ENCODE measurements at places on chromosomes 1 and 21. TPM values are rescaled to one million over a fixed set of nuclear protein-coding genes. Genes with fewer than 3 reads are reported as not detected.
A peak's percentile ranks its signal among the peaks of the same experiment; 100 is the strongest.

TEX35 gene
- not detected for total RNA-seq

DNA sequence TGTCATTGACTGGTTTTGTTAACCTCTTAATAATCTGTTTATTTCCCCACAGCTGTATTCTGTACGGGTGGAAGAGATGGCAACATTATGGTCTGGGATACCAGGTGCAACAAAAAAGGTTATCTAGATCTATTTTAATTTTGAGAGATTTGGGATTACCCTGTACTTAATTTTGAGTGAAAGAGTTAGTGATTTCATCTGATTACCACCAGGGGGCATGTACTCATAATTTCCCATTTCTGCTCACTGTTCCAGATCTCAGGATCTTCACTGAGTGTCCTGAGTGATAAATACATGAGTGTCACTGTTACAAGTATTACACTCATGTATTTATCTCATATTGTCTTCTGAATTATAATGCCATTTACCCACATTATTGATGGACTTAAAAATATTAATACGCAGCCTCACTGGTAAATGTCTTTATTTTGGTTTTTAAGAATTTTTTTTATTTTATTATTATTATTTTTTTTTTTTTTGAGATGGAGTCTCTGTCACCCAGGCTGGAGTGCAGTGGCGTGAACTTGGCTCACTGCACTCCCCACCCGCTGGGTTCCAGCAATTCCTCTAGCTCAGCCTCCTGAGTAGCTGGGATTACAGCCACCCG is 27.4 kb downstream of the DTL start:
- DNase-seq, result peak; percentile 52

DNA sequence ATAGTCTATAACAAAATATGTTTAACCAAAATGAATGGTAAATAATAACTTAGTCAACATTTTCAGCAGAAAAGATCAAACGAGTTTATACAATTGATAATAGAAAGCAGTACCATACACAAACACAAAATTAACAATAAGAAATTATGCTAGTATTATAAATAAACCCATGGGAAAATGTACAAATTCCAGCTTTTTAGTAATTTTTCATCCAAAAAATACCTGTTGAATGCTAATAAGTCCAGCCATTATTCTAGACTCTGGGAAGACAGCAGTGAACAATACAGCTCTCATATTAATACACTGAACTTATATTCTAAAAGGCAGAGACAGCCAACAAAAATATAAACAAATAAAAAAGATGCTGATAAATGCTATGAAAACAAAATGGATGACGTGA is 66.3 kb downstream of the AKT3 start:
- DNase-seq, result no peak

AGMAT gene
- 2.6 TPM for total RNA-seq

- DNase-seq, result no peak
Measured at GRCh38 chr1:2927393-2928360, 93.6 kb upstream of the ACTRT2 start.

GRCh38 chr1:22284906-22285548 is 142.1 kb upstream of the WNT4 start:
- no peak for DNase-seq

- DNase-seq, result no peak
Measured at GRCh38 chr21:27108701-27109100, 141.8 kb upstream of the ADAMTS5 start.

KCNA2 gene
- not detected for total RNA-seq

- DNase-seq, result peak; percentile 65
Measured at GRCh38 chr1:43238085-43238484, 31.7 kb upstream of the TMEM125 start.

GRCh38 chr1:82515650-82516049 is 714.9 kb downstream of the ADGRL2 start:
- no peak for DNase-seq

DCAF8 gene
- 31.1 TPM for total RNA-seq

DNA sequence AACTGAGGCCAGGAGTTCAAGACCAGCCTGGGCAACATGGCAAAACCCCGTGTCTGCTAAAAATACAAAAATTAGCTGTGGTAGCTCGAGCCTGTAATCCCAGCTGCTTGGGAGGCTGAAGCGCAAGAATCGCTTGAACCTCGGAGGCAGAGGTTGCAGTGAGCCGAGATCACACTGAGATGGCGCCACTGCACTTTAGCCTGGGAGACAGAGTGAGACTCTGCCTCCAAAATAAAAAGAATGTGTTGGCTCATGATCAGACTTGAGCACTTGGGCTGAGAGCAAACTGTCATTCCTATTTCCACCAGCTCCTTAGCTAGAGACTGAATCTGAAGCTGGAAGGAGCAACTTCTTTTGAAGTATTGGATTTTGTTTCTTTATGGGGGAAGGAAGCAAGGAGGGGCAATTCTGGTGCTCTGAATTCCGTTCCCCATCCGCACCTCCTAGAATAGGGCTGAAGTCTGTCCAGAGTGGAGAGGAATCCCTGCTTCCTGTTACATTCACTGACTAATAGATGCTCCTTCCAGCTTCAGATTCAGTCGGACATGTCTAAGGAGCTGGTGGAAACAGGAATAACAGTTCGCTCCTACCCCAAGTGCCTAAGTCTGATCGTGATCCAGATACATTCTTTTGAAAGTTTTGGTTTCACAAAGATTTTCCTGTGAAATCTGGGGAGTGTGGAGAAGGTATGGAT is 3.8 kb downstream of the ZNF672 start:
- DNase-seq, result peak; percentile 20

SNRNP40 gene
- total RNA-seq, result 119 TPM

LCE1D gene
- total RNA-seq, result not detected

PRDX1 gene
- 826 TPM for total RNA-seq

CAMK2N1 gene
- total RNA-seq, result 7.2 TPM

DNA sequence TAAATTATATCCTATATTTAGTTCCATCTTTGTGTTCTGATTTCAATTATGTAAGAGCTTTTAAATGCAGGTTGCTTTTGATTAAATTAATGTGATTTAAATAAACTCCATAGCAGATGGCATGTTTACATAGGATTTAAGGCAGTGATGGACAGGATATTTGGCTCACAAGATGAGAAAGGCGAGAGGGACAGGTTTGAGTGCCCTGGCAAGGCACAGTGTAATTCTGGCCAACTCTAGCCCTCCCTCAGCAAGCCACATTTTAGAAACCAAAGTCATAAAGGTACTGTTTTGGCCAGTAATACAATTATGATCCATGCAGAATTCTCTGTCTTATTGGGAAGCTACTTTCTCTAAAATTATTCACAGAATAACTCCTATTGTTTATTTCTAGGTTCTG is 50.6 kb upstream of the C1orf146 start:
- no peak for DNase-seq

DNA sequence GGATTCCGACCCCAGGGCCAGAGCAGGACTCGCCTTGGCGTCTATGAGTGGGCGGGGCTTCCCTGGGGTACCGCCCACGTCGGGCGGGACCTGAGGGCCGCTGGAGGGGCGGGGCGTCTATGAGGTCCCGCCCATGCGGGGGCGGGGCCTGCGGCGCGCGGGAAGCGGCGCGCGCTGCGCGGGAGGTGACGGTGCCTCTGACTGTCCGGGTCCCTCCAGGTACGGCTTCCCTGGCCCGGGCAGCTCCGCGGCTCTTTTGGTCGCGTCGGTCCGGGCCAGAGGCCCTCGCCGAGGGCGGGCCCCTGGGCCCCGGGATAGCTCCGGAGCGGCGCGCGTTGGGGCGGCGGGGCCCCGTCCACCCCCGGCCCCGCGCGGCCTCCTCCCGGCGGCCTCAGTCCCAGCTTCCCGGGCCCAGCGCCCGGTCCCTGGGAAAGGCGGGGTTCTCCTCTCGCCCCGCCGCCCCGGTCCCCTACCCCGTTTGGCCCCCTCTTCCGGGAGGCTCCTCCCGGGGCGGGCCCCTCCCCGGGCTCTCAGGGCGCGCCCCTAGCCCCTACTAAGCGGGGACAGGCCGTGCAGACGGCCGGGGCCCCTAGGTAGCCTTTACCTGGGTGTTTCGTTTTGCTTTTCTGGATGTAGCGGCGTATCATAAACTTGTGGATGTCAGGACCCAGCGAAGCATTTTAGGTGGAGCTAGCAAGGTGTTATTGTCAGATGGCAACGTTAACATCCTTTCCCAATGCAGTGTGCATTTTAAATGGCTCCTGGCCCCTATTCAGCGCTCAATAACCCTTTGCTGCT is at the start of gene CHAF1B:
Gene CHAF1B (plus strand): TSS at position 160 of the 798 bp plus-strand sequence. CDS start 745 bp downstream, outside the sequence.
- peak; percentile 74 for DNase-seq

GRCh38 chr1:46554597-46555381 is 3.3 kb upstream of the KNCN start:
- no peak for DNase-seq

BCL2L15 gene
- not detected for total RNA-seq

- no peak for DNase-seq
Measured at GRCh38 chr1:232493869-232494268, 136.1 kb downstream of the SIPA1L2 start.

DNA sequence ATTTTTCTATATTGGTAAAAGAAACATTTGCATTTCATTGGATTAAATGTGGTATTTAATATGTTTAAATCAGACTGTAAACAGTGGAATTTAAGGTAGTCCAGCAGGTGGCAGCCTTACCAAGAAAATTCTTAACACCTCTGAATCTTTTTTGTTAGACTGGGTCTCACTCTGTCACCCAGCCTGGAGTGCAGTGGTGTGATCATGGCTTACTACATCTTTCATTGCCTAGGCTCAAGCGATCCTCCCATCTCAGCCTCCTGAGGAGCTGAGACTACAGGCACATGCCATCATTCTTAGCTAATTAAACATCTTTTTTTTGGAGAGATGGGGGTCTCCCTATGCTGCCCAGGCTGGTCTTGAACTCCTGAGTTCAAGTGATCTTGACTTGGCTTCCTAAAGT is 98.8 kb downstream of the RABGAP1L start:
- DNase-seq, result peak; percentile 55

DNA sequence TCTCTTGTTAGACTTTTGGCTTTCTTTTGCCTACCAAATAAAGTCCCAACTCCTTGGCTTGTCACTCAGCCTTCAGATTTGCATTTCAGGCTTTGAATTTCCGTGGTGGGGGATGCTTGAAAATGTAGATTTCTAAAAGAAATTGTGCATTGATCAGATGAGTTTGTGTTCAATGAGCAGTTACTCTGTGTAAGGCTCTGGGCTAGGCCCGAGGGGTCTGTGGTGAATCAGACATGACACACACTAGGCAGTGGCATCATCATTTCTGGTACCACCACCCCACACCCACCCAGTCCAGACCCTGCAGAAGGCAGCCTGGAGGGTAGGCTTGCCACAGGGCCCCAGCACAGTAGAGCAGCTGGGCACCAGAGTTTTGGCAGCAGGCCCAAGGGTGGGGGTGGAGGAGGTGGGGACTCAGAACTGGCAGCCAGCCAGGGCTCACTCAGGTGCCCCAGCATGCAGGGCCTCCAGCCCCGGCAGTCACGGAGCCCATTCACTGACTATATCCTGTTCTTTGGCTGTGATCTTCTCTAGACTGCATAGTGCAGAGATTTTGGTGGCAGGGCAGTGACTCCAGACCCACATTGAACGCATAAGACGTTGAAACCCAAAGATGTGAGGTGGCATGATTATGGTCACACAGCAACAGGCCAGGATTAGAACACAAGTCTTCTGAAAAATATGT is 97.2 kb upstream of the ARTN start:
- peak; percentile 86 for DNase-seq

All from M059J (cell line).